Activated T-helper 17 cell treated with anti-CD3 and anti-CD28 coated beads, Interleukin-2, amount 50 U/mL, for 72 hours (primary cell): ENCODE measurements at places on chromosomes 1 and 21. TPM values are rescaled to one million over a fixed set of nuclear protein-coding genes. Genes with fewer than 3 reads are reported as not detected.

DNA sequence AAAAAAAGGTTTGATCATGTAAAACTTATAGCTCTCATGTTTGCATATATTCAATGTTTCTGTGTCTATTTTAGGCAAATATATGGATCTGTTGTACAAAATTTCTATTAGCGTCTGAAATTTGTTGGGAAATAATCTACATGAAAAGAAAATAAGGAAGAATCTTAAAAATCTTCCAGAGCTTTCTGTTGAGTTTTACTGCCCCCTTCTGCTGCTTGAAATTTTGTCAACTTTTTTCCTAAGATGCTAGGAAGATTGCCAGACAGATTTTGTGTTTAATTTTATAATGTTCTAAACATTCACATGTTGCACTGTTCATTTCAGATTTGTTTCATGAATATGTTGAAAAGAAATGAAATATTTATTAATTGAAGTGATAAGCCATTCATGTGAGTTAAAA, 2.5 kb upstream of the PTGS2 start:
- no peak for ATAC-seq

GRCh38 chr1:52007215-52008002, 16.9 kb upstream of the RAB3B start:
- ATAC-seq: no peak

TMOD4 gene
- 1.5 TPM for total RNA-seq

BRINP3 gene
- total RNA-seq: not detected
